Mesendoderm (in vitro differentiated cells): ENCODE measurements at places on chromosomes 16 and 17.
A peak's percentile ranks its signal among the peaks of the same experiment; 100 is the strongest.

GRCh38 chr16:20899071-20899470 is 1.1 kb downstream of the DCUN1D3 start:
- H3K27ac ChIP-seq: no peak overlapping the region
- H3K4me3 ChIP-seq: peak overlapping the region; percentile 88
- no peaks in the 10 kb centered on the region for H3K36me3 ChIP-seq

DNA sequence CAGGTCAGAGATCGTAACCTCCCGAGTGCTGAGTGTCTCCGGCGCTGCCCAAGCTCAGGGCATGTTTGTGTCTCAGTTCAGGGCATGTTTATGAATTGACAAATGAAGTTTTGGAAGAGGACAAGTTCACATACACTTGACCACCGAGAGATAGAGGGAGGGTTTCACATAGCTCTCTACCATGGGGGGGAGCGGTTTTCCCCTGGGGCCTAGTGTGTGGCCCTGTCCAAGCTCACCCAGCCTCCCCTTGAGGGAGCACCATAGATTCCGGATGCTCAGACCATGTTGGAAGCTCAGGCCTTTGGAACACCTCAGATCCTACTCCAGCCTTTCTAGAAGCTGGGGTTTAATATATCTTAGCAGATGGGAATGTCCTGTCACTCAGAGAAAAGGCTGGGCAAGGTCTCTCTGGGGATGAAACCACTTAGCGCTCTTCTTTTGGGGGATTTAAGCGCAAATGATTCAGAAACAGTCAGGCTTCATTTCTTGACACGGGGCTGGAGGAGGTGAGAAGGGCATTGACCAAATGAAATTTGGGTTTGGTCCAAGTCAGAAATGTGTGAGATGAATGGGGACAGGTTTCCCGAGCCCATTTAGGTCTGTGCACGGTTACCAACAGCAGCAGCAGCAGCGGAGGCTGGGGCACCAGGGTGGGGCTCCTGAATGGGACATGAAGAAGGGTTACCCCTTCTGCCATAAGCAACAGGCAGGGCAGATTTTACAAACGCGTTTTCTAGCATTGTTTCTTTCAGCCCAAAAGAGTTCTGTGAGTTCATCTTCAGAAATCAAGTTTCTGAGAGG is 96.6 kb downstream of the METRNL start:
- no peak overlapping the region for H3K27ac ChIP-seq
- H3K36me3 ChIP-seq: no peaks in the 10 kb centered on the region
- H3K4me3 ChIP-seq: no peak overlapping the region

DNA sequence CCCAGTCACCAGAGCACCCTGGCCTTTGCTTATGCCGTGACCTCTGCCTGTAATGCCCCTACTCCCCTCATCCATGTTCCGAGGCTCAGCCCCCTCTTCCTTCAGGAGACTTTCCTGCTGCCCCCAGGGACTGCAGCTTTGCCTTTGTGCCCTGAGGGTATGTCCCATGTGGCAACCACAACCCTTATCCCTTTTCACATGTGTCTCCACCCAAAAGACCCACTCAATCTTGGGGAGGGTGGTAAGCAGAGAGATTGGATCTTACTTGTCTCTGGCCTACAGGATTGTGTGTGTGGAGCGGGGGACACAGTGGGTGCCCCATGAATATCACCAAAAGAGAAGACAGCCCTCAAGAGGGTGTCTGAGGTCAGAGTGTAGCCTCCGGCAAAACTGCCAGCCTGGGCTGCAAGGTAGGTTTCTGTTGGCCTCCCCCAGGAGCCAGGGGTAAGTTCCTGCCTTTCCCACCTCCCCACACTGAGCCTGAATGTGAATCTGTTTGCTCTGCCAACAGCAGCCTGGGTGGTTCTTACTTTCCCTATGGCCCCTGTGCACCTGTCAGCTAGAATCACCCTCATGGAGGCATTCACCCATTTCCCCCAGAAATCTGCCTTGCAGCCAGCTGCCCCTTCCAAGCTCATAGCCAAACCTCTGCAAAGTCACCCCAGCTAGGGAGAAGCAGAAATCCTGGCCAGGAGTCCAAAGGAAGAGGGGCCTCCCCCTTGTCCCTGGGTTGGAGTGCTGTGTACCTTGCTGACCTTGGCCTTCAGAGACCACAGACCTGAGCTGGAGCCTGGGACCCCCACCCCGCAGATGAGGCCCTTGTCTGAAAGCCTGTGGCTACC is 11.5 kb upstream of the C17orf113 start:
- no peaks in the 10 kb centered on the region for H3K4me1 ChIP-seq
- no peak for DNase-seq
- H3K27me3 ChIP-seq: no peaks in the 10 kb centered on the region
- no peak overlapping the region for H3K4me3 ChIP-seq
- H3K27ac ChIP-seq: no peak overlapping the region

- no peaks in the 10 kb centered on the region for H3K36me3 ChIP-seq
- H3K4me1 ChIP-seq: peaks cover 4% of the 10 kb centered on the region
- H3K27me3 ChIP-seq: no peaks in the 10 kb centered on the region
- no peak overlapping the region for H3K27ac ChIP-seq
Measured at GRCh38 chr17:6509031-6509771, 47.2 kb downstream of the PITPNM3 start.

DNA sequence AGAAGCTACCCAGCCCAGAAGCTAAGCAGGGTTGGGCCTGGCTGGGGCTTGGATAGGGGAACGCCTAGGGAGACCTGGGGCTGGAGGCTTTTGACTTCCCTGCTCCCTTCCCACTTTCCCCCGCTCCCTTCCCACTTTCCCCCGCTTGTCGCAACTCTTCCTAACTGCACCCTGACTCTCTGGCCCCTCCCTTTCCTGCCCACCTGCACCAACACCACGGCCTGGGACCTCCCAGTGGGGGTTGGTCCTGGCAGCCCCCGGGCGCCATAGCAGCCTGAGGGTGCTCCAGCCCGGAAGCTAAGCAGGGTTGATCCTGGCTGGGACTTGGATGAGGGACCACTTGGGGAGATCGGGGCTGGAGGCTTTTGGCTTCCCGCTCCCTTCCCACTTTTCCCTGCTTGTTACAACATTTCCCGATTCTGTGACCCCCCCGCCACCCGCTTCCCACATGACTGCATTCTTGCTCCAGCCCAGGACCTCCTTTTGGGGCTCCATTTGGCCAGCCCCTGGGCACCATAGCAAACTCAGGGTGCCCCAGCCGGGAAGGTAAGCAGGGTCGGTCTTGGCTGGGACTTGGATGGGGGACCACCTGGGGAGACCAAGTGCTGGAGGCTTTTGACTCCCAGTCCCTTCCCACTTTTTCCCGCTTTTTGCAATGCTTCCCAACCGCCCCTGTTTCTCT is 2287.0 kb downstream of the TP53TG3F start:
- no peaks in the 10 kb centered on the region for H3K36me3 ChIP-seq
- DNase-seq: no peak
- no peak overlapping the region for H3K27ac ChIP-seq
- H3K27me3 ChIP-seq: no peaks in the 10 kb centered on the region
- no peak overlapping the region for H3K4me3 ChIP-seq

DNA sequence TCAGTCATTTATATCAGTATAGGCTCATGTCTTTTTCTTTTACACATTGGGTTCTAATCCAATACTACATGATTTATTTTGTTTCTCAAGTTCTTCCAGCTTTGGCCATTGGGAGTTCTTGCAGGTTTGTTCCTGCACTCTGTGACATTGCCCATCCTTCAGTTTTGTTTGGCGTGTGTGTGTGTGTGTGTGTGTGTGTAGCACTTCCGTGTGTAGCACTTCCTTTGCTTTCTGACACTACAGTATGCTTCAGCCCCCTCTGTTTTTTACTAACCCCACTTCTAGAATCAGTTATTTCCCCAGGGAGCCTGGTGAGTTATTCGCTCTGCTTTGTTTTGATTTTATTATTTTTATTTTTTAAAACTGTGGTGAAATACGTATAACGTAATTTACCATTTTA is 75.6 kb upstream of the LGALS9 start:
- no peak overlapping the region for H3K27ac ChIP-seq
- H3K4me3 ChIP-seq: no peak overlapping the region
- H3K36me3 ChIP-seq: no peaks in the 10 kb centered on the region
- no peak for DNase-seq
- no peaks in the 10 kb centered on the region for H3K27me3 ChIP-seq
- peaks cover 14% of the 10 kb centered on the region for H3K4me1 ChIP-seq

DNA sequence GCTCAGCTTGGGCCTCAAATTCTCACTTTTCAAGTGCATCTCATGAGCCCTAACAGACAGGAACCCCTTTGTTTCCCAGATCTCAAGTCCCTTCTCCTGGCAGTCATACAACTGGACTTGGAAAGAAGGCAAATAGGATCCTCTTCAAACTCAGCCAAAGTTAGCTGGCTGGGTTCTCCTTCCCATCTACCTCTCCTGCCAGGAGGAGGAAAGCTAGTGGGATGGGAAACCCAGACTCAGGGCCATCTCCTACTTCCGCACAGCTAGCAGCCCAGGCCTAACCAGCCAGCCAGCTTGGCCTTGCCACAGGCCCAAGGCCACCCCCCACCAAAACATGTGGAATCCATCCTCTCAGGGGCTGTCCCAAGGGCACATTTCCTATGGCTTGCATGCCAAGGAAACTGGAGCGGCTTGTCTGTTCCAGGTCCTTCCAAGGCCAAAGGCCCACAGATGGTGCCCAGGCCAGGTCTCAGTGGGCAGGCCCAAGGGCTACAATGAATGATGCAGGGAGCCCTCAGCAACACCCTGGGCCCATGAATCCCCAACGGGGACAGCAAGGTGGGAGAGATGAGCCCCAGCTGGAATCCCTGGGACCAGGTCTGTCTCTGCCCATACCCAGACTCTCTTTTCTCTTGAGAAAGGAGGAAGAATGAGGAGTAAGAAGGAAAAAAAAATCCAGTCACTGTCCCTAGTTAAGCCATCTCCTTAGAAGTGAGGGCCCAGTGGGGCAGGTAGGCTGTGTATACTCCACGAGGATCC is 1.7 kb downstream of the SMARCD2 start:
- H3K27ac ChIP-seq: no peak overlapping the region
- DNase-seq: no peak
- H3K4me3 ChIP-seq: no peak overlapping the region
- peaks cover 10% of the 10 kb centered on the region for H3K4me1 ChIP-seq
- no peaks in the 10 kb centered on the region for H3K27me3 ChIP-seq
- H3K36me3 ChIP-seq: no peaks in the 10 kb centered on the region

DNA sequence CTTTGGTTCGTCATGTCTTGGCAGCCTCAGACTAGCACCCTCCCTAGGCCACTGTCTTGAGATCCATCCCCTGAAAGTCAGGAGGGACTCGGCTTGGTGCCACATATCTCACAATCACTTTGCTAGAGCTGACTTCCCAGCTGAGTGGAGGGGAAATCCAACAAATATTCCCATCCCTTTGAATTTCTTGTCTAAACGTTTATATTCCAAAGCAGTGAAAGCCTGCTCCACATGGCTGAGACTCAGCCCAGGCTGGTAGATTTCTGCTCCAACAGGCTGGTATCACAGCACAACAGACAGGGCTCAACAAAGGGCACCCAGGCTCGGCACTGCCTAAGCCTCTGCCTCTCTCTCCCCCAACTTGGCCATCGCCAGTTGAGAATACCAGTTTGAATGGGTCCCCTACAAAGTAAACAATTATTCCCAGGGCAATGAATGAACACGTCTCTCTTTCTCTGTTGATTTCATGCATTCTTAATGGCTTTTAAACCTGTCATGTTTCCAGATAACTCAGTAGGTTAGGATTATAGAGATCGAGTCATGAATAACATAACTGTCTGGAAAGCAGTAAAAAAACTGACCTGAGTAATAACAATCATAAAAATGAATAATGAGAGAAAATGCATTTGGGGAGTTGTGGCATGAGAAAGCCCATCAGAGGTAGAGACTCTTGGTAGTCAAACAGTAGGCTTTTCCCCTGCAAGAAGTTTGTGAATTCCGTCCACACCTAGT is 1.0 kb downstream of the KRT13 start:
- no peaks in the 10 kb centered on the region for H3K36me3 ChIP-seq
- H3K27me3 ChIP-seq: no peaks in the 10 kb centered on the region
- no peak overlapping the region for H3K27ac ChIP-seq
- peaks cover 8% of the 10 kb centered on the region for H3K4me1 ChIP-seq

DNA sequence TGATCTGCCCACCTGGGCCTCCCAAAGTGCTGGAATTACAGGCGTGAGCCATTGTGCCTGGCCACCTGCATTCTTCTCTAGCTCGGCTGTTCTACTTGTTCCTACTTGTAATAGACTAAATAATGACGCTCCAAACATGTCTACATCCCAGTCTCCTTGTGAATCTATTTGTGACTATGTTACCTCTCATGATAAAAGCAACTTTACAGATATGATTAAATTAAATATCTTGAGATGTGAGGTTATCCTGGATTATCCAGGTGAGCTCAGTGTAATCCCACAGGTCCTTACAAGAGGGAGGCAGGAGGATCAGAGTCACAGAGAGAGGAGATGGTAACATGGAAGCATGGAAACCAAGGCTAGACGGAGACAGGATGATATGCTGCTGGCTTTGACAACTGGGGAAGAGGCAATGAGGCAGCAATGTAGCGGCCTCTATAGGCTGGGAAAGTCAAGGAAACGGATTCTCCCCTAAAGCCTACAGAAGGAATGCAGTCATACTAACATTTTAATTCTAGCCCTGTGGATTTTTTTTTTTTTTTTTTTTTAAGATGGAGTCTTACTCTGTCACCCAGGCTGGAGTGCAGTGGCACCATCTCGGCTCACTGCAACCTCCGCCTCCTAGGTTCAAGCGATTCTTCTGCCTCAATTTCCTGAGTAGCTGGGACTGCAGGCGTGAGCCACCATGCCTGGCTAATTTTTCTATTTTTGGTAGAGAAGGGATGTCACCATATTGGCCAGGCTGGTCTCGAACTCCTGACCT is 5.0 kb upstream of the LASP1 start:
- H3K36me3 ChIP-seq: no peaks in the 10 kb centered on the region
- H3K27me3 ChIP-seq: no peaks in the 10 kb centered on the region
- peak; percentile 84 for DNase-seq
- no peak overlapping the region for H3K4me3 ChIP-seq
- H3K4me1 ChIP-seq: no peaks in the 10 kb centered on the region
- H3K27ac ChIP-seq: no peak overlapping the region

DNA sequence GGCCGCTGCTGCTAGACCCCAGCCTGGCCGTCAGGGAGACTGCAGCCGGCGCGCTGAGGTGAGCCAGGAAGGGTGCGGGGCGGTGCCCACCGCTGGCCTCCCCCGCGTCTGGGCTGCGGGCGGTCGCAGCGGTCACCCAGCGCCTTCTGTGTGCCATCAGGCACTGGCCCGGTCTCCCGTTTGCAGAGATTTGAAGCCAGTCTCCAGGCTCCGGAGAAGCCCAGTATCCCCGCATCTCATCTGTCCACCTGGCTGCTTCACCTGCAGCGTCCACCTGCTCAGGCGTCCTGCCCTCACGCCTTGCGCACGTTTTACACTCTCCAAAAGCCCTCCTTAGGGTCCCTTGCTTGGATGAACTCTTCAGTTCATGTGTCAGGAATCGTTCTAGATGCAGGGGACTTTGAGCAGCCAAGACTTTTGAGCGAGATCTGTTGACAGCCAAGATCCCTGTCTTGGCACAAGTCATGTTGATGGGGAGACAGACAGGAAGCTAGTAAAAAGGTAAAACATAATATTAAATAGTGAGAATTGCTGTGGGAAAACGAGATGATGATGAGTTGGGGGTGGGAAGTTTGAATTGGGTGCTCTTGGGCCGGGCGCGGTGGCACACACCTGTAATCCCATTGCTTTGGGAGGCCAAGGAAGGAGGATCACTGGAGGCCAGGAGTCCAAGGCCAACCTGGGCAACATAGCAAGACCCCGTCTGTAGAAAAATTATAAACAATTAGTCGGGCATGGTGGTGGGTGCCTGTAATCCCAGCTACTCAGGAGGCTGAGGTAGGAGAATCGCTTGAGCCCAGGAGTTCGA is 916 bp downstream of the HEATR3 start:
- peak overlapping the region; percentile 35 for H3K27ac ChIP-seq
- DNase-seq: no peak
- peaks cover 2% of the 10 kb centered on the region for H3K36me3 ChIP-seq
- H3K4me1 ChIP-seq: peaks cover 4% of the 10 kb centered on the region
- peak overlapping the region; percentile 85 for H3K4me3 ChIP-seq
- H3K27me3 ChIP-seq: no peaks in the 10 kb centered on the region
